ENCODE measurements at places on chromosomes 1 and 21.

- peak; percentile 84 for DNase-seq
These were observed 5.9 kb downstream of the RFX5 start for GRCh38 chr1:151340870-151341754.

GRCh38 chr1:248850124-248850523 lies 8.8 kb downstream of the ZNF692 start:
- no peak for DNase-seq

- no peak for DNase-seq
These were observed 187.6 kb downstream of the RHOU start for GRCh38 chr1:228922722-228923376.

DNA sequence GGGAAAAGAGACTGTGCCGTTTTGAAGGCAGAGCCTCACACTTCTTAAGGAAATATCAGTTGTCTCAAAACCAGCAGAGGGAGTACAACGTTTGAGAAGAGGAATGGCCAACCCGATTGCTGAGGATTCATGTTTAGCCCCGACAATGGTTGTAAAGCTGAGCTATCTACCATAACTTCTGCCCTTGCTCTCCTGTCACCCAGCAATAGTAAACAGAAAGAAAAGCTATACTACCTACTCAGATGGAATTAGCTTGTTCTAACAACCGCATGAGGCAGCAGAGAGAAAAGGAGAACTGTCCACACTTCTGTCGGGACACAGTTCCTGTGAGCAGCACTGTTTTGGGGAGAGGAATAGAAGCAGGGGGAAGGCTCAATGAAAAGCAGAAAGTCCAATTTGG lies 91.2 kb downstream of the SLC45A1 start:
- DNase-seq: peak; percentile 62

DNA sequence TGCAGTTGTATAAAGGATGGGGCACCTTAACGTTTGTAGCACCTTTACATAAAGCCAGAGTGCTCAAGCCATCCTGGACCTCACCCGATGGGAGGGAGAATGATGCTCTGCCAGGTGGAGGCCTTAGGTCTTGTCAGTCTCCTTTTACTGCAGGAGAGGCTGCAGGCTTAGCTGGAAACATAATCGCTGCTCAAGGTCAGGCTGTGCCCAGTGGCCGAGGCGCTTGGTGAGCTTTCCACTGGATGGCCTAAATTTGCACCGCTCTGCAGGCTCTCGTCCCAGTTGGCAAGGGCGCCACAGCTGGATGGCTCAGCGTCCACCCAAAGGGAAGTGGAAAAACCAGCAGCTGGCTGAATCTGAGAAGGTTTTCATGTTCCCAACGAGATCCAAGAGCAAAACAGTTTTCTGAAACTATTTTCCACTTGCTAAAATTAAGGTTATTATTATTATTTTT lies 438.9 kb downstream of the CAMTA1 start:
- no peak for DNase-seq

GRCh38 chr1:53420341-53420740 lies 38.9 kb upstream of the DMRTB1 start:
- peak; percentile 65 for DNase-seq

DNA sequence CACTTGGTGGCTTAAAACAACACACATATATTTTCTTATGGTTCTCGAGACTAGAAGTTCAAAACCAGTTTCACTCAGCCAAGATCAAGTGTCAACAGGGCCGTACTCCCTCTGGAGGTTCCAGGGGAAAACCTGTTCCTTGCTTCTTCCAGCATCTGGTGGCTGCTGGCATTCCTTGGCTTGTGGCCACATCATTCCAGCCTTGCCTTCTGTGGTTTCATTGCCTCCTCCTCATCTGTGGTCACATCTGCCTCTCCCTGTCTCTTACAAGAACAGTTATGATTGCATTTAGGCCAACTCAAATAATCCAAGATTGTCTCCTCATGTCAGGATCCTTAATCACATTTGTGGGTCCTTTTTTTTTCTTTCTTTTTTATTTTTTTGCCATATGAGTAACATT lies 240.7 kb upstream of the HOOK1 start:
- DNase-seq: peak; percentile 84

DNA sequence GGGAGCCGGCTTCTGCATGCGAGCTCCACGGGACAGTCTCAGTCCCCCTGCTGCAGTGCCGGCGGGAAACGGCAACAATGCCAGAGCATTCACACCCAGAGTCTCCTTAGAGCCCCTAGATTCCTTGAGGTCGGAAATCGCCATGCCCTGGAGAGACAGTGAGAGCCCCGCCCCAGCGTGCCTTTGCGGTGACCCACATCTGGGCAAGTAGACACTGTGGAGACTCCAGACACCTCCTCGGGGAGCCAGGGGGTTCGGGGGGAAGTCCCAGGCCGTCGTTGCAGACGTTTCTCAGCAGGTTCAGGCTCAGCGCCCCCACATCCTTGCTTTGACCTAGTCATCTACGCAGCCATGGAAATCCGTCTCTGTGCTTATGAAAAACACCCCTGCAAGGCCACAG lies 81.3 kb upstream of the ARHGEF16 start:
- DNase-seq: peak; percentile 46

GRCh38 chr1:91778964-91779363 lies 107.0 kb downstream of the TGFBR3 start:
- no peak for DNase-seq

DNA sequence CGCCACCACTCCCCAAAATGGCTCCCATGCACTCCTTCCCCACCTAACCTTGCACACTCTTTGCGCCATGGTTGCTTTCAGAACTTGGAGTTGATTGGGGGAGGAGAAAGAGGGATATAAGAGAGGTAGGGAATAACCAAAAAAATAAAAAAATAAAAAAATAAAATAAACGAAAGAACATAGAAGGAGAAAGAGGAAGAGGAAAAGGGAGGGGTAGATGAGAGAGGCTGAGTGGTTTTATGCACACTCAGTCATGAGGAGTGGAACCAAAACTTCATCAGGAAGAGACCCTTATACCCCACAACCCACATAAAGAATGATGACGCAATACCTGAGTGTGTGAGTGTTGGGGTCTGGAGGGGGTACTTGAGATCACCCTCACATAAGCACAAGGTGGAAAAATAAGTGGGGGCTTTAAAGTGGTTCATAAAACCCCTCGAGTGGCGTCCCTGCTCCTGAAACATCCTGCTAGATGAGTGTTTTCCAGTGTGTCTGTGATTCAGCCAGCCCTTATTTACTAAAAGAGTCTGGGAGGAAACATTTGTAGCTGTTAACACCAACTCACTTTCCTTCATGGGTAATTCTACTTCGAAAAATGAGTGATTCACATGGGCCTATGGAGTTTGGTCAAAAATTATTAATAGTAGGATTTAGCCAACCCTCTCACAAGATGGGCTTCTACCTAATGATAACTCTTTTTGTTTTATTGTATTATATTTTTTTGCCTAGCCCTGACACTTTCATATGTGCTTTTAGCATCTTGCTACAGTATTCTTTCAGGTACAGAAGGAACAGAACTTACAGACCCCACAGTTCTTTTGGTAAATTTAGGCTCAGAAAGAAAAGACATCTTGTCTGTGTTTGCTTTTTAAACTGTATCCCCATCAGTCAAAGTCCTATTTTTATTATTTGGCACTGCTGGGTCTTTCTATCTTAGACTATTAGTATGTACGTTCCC lies 5.2 kb downstream of the SLAMF1 start:
- DNase-seq: no peak

DNA sequence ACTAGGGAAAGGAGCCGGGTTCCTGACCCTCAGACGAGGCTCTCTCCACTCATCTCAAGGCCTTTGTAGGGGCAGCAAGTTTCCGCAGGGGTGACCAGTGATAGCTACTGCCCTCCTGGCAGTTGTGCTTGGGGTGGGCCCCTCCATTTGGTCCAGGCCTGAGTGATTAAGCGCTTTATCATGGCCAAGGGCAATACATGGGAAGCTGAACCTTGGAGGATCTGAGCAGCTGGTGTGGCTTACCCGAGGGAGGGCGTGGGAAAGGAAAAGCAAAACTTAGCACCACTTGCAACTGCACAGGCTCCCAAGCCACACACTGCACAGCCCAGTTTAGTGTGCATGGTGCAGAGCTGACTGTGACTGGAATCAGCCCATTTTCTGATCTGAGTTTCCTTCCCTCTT lies 47.8 kb downstream of the GADD45A start:
- DNase-seq: peak; percentile 61

- DNase-seq: peak; percentile 27
These were observed 567.6 kb downstream of the MRPL39 start for GRCh38 chr21:25039461-25040380.
